ENCODE measurements at places on chromosomes 3 and 15.
A peak's percentile ranks its signal among the peaks of the same experiment; 100 is the strongest.

- DNase-seq, result no peak
These were observed 433.4 kb downstream of the PYDC2 start for GRCh38 chr3:191894406-191894805.

- DNase-seq, result peak; percentile 10
These were observed 7.6 kb upstream of the TMEM44 start for GRCh38 chr3:194640829-194641228.

DNA sequence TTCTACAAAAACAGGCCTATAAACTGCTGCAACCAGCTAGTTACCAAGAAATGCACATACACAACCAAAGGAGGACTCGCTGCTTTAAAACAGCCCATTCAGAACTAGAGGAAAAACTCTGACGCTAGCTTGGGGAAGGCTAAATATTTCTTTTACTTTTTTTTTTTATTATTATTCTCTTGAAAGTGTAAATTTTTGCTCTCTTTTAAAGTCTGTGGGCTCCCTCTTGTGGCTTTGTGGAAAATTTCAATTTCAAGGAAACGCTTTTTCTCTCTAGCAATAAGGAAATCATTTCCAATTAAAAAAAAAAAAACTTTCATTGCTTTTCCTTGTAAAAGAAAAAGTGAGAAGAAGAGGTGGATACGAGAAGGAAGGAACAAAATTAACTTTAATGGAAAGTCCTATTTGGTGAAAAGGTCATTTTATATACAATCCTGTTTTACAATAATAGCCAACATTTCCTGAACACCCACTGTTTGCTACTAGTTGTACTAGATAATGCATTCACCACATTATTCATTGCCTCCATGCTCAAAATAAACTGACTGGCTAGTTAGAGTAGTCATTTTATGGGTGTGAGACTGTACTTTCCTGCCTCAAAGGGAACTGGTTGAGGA lies 51.2 kb upstream of the SAMMSON start:
- peak; percentile 62 for DNase-seq

GRCh38 chr3:72316501-72317279 lies 531.6 kb downstream of the SHQ1 start:
- DNase-seq, result no peak

GRCh38 chr3:48431224-48432029 lies 1.5 kb upstream of the PLXNB1 start:
- DNase-seq, result no peak

DNA sequence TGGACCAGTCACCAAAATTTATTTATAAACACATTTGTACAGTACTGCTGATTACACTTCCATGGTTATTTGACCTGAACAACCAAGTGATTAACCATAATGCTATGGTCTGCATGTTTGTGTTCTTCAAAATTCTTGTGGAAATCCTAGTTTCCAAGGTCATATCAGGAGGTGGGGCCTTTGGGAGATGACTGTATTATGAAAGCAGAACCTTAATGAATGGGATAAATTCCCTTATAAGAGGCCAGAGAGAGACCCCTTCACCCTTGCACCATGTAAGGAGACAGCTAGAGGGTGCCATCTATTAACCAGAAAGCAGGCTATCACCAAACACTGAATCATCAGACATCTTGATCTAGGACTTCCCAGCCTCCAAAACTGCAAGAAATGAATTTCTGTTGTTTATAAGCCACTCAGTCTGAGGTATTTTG lies 1.9 kb downstream of the SCAPER start:
- peak; percentile 72 for DNase-seq

GRCh38 chr3:46124216-46125177 lies 83.6 kb downstream of the CCR1 start:
- no peak for DNase-seq

DNA sequence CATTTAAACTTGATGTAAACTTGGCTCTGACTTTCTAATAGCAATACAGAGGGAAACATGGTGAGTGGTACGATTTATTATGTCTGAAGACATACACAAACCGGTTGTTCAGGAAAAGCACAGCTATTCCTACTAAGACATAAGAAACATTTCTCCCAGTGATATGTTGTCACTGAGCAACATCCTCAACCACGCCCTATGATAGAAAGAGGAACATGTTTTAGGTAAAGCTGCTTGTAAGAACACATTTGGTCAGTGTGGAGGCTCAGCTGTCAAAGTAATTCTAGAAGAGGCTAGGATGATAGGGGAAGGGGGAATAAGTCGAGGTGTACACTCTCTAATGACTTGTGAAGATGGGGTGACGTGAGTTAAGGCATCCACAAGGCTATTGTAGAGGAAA lies 42.7 kb upstream of the B3GNT5 start:
- peak; percentile 58 for DNase-seq

DNA sequence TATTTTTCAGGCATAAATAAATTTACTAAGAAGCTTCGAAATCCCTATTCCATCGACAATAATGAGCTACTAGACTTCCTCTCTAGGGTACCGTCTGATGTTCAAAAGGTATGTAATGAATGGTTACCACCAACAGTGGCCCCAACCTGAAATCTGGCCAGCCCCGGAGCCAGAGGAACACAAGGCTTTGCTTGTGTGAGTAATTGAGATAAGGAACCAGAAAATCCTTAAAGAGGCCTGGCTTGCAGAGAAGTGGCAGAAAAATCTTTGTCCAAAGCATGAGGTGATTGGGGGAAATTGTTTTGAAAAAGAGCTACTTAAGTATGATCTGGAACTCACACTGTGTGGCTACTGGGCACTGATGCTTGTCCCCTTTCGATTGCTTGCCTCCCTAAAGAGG lies 245.3 kb downstream of the MCTP2 start:
- no peak for DNase-seq

DNA sequence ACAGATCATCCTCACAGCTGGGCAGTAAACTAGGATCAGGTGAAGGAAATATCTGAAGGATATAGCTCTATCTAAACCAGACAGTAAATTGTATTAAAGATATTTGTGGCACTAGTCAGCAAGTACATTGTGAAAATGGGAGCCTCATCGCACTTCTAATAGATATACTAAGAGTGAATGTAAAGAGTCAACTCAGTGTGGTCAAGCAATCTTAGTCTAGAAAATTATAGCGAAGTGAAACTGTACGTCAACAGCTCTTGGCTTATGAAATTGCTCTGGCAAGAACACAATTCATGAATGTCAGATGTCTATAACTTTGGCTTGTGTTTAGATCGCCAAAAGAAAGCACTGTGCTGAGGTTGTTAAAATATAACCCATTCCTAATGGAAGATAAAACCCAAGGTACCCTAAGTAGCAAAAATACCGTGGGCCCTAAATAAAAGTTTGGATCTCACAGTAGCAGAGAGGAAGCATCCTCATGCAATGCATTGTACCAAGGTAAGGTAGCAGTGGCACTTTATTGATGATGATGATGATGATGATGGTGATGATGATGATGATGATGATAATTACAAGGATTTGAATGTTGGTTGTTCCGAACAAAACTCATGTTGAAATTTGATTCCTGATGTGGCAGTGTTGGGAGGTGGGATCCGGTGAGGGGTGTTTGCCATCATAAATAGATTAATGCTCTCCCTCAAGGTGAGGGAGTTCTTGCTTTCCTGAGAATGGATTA lies 228.5 kb downstream of the UNC13C start:
- no peak for DNase-seq

GRCh38 chr3:22443571-22444233 lies 692.7 kb upstream of the ZNF385D start:
- no peak for DNase-seq

GRCh38 chr15:41183581-41183980 lies 47.0 kb downstream of the EXD1 start:
- no peak for DNase-seq

DNA sequence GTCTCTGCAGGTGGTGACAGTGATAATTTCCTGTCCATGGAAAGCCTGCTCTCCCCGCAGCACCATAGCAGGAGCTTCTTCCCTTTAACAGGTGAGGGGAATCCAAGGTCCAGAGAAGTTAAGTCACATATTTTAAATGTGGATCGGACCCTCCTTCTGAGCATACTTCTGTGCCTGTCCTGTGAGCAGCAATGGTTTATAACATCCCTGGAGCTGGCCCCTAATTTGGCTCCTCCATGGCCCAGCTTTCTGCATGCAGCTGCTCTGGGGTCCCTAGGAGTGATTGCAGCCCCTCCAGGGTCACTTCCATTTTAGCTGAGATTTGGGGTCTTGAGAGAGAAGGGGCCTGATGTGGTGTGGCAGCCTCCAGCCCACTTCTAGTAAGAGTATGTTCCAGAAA lies 127.8 kb downstream of the EEFSEC start:
- DNase-seq, result no peak

DNA sequence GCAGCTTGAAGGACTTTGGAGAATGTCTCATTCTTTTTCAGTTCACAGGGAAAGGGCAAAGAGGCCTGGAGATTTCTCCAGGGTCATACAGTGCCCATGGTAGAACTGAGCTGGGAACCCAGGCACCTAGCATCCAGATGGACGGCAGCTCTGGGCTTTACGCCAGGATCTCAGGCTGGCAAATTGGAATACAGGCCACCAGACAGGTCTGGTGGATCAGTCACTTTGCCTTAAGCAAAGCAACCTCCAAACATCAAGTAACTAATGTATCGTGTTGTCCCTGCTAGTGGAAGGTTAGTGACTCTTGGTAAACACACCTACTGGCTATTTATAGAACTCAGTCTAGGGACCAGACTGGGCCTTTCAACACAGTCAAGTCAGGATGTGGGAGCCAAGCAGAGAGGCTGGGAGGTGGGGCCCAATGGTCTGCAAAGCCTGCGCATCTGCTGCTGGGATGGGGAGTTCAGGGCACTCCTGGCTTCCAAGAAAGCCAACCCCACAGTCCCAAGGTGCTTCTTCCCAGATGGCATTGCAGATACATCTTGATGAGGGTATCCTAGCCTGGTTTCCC lies 30.2 kb downstream of the RPLP1 start:
- no peak for DNase-seq

GRCh38 chr3:131543714-131544113 lies 40.9 kb upstream of the MRPL3 start:
- DNase-seq, result no peak

GRCh38 chr15:65612616-65612946 lies 1.6 kb upstream of the INTS14 start:
- DNase-seq, result peak; percentile 61

DNA sequence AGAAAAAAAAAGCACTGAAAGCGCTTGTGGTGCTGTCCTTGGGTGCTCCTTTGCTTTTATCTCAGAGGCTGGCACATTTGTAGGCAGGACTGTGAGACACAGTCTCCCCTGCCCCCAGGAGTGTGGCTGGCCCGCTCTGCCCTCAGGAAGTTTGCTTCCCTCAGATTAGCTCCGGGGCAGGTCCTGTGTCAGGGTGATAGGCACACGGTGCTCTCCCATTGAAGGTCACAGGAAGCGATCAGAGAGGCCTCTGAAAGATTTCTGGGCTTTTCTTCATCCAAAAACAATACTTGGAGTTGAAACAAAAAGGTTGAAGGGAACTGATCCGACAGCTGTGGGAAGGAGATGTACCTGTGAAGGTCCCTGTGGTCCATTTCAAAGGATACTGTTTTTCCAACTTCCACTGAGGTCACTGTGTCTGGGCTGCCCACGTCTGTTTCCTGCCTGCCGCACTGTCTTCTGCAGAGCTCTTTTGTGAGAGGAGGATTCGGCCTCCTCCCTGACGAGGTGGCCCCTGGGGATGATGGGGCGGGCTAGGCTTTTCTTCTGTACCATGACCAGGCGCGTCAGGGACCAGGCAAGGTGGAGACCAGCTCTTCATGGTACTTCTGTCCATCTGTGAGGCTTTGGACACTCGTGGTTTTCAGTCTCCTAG lies 330.5 kb upstream of the CTDSPL start:
- no peak for DNase-seq

- no peak for DNase-seq
These were observed 461.4 kb downstream of the NSUN3 start for GRCh38 chr3:94524102-94524919.

- DNase-seq, result no peak
These were observed 52.8 kb downstream of the GPR160 start for GRCh38 chr3:170090601-170090981.

DNA sequence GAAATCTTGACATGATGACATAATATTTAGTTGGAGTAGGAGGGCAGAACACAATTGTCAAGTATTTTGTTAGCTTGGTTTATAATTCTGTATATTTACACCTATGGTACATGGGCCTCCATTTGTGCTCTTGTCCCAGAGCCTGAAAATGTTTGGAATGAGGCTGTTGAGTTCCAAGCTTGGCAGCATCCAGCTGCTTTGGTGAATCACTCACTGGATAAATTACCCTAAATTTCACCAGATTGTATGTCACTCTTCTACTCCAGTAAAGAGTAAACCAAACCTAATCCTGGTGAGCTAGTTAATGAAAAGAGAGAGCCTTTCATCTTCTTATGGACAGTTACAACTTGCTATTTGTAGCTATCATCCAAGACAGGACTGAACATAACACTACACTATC lies 928.7 kb downstream of the DIPK2A start:
- no peak for DNase-seq

GRCh38 chr3:150945226-150946032 lies 27.1 kb downstream of the CLRN1 start:
- DNase-seq, result no peak

DNA sequence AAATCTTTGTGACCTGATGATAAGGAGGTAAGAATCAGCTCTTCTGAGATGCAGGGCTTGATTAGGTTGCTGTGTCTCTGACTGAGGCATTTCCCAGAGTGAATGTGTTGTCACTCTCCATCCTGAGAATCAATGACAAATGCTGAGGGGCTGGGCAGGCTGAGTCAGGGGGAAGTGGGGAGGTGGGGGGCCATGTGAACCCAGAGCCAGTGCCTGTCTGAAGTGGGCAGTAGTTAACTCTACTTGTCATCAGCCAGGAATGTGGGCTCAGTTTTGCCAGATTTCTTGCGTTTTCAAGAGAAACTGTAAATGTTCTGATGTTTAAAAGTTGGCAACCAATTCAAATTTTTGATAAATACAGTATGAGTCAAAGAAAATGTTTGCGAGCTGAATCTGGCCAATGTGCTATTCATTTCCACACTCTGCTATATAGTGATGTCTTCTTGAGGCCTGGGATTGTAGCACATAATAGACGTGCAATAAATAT lies 3.1 kb upstream of the BNC1 start:
- DNase-seq, result no peak

- DNase-seq, result no peak
These were observed 617.6 kb upstream of the ZNF717 start for GRCh38 chr3:76402926-76403325.

DNA sequence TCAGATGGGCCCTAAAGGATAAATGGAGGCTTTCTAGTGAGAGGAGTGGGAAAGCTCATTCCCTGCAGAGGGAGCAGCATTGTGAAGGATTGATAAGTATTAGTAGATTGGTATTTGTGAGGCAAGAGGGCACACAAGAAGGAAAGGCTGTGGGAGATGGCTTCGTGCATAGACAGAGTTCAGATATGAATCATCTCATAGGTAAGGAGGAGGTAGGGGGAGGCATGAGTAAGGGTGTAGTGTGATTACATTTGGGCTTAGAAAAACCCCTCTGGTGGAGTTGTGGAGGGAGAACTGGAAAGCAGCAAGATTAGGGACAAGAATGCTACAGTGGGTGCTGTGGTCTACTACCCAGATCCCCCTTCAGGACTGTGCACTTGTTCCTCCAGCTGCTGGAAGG lies 29.6 kb downstream of the ONECUT1 start:
- DNase-seq, result no peak
